ENCODE measurements at places on chromosomes 6 and 20.

- DNase-seq = no peak
Observed at GRCh38 chr6:124131259-124131658, 327.6 kb downstream of the NKAIN2 start.

- DNase-seq = no peak
Observed at GRCh38 chr6:140175486-140175885, 801.0 kb upstream of the CITED2 start.

GRCh38 chr20:22496817-22497216, 87.6 kb downstream of the FOXA2 start:
- DNase-seq = no peak

- DNase-seq = no peak
Observed at GRCh38 chr6:9025228-9025627, 589.9 kb upstream of the SLC35B3 start.

GRCh38 chr6:90286884-90287488, 9.7 kb downstream of the BACH2 start:
- DNase-seq = no peak

- no peak for DNase-seq
Observed at GRCh38 chr6:44444853-44445252, 57.3 kb downstream of the CDC5L start.

- no peak for DNase-seq
Observed at GRCh38 chr20:10314198-10314597, 95.6 kb downstream of the SNAP25 start.

GRCh38 chr20:35833241-35833640, 61.4 kb downstream of the PHF20 start:
- no peak for DNase-seq

DNA sequence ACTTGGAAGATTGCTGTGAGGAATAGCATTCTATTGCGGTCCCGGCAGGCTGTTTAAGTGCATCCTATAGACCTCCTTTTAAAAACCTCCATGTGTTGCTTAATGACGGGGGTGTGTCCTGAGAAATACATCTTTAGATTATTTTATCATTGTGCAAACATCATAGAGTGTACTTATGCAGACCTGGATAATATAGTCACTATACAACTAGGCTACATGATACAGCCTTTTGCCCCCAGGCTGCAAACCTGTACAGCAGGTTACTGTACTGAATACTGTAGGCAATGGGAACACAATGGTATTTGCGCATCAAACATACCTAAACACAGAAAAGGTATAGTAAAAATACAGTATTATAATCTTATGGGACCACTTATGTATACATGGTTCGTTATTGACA, 175.6 kb downstream of the RNF144B start:
- no peak for DNase-seq

- no peak for DNase-seq
Observed at GRCh38 chr6:149060985-149061760, 256.3 kb upstream of the TAB2 start.

DNA sequence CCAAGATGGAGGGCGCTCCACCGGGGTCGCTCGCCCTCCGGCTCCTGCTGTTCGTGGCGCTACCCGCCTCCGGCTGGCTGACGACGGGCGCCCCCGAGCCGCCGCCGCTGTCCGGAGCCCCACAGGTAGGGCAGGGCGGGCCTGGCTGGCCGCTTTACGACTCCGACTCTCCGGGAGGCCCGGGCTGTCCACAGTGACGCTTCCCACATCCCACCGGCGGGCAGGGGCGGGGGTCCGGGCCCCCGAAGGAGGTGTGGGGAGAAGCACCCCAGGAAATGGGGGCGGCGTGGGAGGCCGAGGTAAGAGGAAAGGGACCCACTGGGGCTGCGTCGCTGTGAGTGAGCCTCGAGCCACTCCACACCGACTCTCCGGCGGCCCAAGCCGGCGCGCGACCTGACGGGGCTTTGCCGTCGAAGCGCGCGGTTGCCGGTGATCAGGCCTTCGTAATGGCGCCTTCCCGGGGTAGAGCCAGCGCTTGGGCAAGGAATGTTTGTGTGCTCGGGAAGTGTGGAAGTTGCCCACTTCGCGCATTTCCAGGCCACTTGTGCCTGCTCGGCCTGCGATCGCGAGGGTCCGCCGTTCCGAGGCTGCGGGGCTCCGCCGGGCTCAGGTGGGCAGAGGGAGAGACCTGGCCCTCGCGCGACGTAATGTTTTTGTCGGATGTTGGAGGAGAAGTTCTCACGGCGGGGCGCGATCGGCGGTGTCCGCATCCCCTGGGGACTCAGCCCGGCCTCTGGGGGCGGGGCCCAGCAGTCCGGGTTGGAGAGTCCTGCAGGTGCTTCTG, 427 bp downstream of the GINM1 start:
- DNase-seq = peak; percentile 34

DNA sequence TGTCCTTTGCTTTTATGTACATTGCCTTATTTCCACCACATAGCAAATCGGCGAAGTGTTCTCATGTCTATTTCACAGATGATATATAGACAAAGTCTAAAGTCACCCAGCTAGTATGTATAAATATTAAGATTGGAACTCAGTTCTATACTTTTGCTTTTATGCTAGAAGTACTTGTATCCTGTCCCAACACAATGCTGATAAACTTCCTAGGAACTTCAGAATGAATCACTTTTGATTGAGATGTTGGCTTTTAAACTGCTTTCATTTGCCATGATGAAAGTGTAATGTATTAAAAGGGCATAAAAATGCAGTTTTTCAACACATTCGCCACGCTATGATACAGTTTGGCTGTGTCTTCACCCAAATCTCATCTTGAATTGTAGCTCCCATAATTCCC, 50.8 kb downstream of the GCLC start:
- no peak for DNase-seq

DNA sequence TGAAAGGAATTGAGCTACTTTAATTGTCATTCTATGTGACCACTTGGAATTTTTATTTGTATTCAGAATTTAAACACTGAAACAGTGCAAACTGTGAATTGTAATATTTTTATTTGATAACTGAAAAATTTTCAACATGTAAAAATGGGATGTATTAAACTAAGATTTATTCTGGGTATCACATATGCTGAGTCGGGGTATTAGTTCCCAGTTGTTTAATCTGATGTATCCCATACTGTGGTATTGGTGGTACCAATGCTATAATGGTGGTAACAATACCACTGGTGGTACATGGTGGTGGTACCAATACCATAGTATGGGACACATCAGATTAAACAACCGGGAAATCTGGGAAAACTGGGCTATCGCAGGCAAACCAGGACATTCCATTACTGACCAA, 79.4 kb downstream of the CDC5L start:
- no peak for DNase-seq
